ENCODE measurements at places on chromosomes 16 and 17.

DNA sequence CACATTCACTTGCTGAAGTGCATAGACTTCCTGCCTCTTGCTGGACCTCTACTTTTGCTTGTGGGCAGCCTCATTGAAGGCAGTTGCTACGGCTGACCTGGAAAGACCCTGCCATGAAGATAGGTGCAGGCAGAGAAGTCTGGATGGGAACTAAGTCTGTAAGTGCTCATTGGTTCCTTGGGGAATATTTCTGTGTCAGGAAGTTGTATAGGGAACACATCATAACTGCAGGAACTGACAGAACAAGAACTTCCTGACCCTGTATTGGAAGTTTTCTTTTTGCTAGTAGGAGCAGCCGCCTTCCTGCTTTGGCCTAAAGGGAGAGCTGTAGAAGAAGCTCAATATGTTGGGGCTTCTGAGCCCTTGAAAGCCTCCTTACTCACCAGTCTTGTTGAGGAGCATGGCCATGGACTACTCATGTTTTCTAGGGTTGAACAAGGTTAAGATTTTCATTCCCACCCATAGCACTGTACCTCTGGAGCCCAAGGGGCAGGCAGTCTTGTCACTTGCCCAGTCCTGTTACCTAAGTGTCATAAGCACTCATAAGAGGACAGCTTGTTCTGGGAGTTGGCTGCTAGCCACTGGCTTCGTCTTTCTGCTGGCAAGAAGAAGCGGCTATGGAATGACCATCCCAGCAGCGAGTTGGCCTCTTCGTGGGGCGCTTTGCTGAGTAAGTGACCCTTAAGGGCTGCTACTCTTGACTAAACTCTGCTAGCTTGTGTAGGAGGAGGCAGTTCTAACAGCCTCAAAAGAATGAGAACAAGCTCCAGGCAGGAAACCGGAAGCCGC, 7.2 kb downstream of the UBFD1 start:
- DNase-seq: no peak

DNA sequence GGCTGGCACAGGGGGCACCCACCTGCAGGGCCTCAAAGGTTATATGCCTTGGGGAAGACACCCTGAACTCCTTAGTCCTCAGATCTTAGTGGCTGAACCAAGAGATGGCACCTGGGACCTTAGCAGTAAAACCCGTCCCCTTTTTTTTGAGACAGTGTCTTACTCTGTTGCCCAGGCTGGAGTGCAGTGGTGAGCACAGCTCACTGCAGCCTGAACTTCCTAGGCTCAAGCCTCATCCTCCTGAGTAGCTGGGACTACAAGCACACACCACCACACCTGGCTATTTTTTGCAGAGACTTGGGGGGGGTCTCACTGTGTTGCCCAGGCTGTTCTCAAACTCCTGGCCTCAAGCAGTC, 237.2 kb downstream of the MRTFB start:
- no peak for DNase-seq

- no peak for DNase-seq
These were observed 37.7 kb downstream of the ULK2 start for GRCh38 chr17:19830061-19830460.

GRCh38 chr17:71472809-71473789, 647.7 kb upstream of the SOX9 start:
- DNase-seq: no peak

DNA sequence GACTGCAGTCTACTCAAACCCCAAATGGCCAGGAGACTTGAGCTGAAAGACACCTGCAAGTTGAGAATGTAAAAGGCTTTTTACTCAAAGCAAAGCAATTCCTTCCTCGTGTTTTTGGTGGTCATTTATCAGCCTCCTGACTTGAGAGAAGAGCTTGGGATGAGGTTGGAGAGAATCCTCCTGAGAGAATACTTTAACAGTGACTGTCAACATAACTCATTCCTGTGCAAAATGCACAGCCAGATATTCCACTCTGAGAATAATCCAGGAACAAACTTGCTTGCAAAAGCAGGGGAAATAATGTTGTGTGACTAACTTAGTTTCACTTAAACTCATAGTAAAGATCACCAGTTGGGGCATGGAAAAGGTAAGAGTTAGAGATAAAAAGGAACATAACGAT, 53.4 kb downstream of the SNTB2 start:
- no peak for DNase-seq

GRCh38 chr16:1771864-1772361, 570 bp upstream of the NME3 start:
- DNase-seq: no peak

GRCh38 chr17:67379251-67379630, 2.2 kb downstream of the PITPNC1 start:
- DNase-seq: no peak

DNA sequence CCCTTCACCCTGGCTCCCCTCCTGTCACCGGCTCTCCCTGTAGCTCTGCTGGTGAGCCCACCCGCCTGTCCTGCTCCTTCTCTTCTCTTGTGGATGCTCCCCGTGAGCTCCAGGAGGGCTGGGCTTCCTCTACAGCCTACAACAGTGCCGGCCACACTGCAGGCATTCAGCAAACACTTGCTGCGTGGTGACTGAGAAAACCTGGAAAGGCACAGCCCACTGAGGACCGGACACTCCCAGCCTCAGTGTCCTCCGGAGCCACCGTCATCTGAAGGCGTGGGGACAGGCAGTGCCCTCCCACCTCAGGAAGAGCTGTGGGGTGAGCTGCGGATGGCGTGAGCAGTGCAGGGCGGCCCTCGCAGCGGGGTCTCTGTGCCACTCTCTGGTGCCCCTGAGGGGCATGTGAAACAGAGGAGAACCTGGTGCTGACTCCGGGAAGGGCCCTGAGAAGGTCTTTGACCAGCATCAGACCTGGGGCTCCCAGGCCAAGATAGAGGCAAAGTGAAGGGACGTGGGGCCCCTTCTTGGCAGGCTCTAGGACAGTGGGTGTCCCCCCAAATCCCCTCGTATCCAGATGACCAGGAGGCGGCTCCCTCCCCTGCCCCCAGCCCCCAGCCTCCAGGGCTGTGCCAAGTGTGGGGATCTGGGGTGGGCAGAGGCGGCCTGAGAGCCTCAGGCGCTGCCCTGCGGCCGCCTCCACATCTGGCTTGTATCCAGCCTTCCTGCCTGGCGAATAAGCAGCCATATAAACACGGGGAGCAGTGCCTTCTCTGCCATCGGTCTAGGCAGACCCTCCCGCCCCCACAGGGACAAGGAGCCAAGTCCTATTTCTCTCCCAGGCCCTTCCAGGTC, 44.0 kb upstream of the PABPN1L start:
- no peak for DNase-seq

- no peak for DNase-seq
These were observed 204.9 kb downstream of the LGALS9B start for GRCh38 chr17:20262226-20263114.

- peak; percentile 2 for DNase-seq
These were observed 42.5 kb downstream of the MYH3 start for GRCh38 chr17:10614536-10615155.

- DNase-seq: no peak
These were observed 390 bp downstream of the MLLT6 start for GRCh38 chr17:38705523-38705802.

DNA sequence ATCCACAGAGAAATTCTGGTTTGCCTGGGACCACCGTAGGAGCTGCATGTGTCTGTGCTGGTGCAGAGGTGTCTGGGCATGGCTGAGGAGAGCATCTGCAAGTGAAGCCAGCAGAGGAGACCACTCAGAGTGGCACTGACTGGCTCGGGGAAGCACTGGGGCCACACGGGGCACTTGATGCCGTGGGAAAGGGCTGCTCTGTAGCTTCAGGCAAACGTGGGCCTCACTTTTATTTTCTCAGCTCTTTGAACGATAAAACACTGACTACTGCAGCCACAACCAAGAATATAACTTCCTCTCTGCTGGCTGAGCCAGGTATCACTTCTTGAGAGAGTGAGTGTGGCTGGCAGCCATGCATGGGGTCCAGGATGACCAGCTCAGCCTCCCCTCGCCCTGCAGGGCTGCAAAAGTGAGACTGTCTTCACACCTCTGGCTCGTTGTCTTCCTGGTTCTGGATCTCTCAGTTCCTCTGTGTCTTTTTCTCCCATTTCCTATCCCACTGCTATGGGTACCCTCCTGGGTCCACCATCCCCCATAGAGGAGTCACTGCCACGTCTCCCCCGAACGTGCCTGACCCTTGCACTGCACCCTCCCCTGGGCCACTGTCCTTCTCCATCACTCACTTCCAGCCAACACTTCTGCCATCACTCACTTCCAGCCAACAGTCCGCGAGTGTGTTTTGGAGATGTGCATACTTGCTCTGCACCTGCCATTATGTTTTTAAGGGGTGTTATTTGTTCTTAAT, 201.4 kb upstream of the CHMP6 start:
- DNase-seq: no peak

Measured in stimulated activated CD8-positive, alpha-beta memory T cell treated with anti-CD3 and anti-CD28 coated beads, Interleukin-4, amount 100 ng/mL, for 1 hour (primary cell).